Eye (tissue), 1 donor: ENCODE measurements at places on chromosomes 2 and 18.
A peak's percentile ranks its signal among the peaks of the same experiment; 100 is the strongest.

DNA sequence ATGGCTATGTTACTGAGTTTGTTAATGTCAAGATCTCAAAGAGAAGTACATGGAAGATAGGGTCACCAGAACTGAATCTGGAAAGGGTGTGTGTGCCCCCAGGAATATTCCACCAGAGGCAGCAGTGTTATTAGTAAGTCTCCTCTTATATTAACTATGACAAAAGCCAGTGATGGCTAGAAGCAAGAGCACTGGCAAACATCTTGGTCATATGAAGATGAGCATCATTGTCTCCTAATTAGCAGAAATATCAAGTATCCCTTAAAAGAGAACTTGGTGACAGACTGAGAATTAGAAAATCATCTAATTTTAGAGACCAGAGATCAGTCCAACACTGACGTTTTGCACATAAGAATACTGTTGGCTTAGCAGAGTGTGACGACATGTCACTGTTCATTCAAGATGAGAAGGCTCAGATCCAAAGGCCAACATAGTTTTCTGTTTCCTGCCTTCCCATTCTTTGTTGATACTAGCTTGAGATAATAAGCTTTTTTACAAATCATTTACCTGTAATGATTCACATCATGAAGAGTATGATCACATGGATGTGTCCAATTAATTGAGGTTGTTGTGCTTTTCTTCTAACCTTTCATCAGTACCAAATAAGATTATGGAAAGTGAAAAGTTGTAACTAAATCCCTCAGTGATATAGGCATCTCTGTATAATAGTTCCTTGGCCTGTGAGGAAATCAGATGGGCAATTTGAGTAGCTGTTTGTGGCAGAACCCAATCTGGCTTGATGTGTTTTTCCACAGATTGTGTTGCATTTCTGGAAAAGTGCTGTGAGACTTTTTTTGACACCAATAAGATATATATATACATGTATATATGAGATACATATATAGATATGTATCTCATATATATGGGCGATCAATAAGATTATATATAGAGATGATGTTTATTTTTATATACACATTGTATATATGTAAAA is 44.5 kb downstream of the MAPRE2 start:
- no peak for DNase-seq

DNA sequence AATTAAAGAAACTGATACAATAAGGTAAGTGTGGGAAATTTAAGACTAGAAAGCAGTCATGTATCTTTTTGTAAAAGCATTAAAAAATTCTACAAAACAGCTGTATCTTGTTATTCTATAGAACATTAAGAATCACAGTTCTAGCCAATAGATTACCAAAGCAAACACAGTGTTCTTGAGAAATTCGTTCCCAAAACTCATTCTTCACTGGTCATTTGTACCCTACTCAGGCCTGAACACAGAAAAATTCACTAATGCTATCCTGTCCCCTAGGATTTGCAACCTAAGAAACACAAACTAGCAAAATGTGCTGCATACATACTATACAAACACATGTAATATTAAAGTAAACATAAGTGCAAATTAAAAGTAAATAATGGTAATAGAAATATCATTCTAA is 29.1 kb downstream of the ERMN start:
- DNase-seq = no peak

GRCh38 chr2:141195087-141195486 is 935.7 kb downstream of the LRP1B start:
- no peak for DNase-seq

DNA sequence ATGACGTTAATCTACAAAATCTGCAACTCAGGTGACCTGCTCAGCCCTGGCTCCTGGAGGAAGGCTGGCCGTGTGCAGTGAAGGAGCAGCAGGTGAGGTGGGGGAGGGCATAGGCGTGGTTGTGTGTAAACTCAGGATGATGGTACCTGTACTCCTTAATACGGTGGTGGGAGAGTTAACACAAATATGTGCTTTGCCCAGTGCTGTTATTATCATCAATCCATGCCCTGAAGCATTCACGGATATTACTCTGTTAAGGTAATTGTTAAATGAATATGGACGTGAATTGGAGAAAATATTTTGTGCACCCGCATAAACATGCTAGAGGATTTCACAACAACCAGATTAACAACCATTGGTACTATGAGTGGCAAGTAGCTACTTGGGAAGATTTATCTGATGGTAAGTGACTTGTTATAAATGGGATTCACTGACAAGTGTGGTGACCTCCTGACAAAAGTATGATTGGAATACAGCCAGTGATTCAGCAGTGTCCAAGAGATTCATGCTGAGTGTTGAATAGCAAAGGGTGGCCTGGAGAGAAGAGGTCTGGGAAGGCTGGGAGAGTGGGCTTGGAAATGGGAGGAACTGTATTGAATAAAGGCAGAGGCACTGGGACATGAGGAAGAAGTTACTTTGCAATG is 194.1 kb downstream of the TPGS2 start:
- no peak for DNase-seq

GRCh38 chr18:38709122-38709521 is 1143.5 kb upstream of the CELF4 start:
- DNase-seq = no peak

DNA sequence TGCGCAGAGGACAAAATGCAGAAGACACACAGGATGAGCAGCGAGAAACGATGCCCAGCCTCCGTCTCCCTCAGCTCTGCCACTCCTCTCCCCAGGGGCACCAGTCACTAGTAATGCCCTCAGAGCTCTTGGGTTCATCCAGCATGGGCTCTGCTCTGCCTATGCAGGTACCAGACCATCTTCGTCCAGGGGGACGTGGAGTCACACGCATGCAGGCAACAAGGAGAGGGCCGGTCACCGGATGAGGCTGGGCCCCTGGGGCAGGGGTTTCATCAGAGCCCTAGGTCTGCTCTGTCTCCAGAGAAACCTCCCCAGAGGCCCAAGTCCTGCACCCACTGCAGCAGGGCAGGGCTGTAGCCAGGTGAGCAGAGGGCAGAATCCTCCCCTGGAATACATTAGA is 23.9 kb downstream of the RAB31 start:
- no peak for DNase-seq

- DNase-seq = no peak
These were observed 191.8 kb downstream of the IKZF2 start for GRCh38 chr2:212959471-212960117.

- peak; percentile 69 for DNase-seq
These were observed 16.7 kb upstream of the ADI1 start for GRCh38 chr2:3535794-3536681.

GRCh38 chr2:71462056-71462605 is 8.8 kb downstream of the DYSF start:
- no peak for DNase-seq

GRCh38 chr2:54329482-54330161 is 73.6 kb upstream of the TSPYL6 start:
- no peak for DNase-seq

- no peak for DNase-seq
These were observed 102.0 kb upstream of the LRATD1 start for GRCh38 chr2:14530506-14530905.

DNA sequence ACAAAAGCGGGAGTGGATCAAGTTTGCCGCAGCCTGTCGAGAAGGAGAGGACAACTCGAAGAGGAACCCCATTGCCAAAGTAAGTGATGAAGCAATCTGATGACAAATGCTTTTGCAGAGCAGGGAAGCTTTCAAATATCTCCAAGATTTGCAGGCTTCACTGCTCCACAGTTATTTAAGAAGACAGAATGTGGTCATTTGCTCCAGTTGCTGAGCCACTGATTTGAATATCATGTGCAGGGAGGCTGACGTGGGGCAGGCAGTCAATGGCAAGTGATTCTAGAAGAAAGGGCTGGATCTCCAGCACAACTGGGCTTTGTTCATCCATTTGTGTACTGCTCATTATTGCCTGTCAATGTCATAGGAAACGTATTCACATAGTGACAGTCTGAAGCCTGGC is 10.2 kb downstream of the DSG4 start:
- DNase-seq = peak; percentile 79

DNA sequence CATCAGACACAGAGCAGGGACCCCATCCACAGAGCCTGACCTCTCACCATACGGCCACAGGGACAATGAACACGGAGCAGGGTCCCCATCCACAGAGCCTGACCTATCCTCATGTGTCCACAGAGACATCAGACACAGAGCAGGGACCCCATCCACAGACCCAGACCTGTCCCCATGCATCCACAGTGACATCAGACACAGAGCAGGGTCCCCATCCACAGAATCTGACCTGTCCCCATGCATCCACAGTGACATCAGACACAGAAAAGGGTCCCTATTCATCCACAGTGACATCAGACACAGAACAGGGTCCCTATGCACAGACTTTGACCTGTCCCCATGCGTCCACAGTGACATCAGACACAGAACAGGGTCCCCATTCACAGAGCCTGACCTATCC is 325.1 kb upstream of the RAB6C start:
- no peak for DNase-seq

DNA sequence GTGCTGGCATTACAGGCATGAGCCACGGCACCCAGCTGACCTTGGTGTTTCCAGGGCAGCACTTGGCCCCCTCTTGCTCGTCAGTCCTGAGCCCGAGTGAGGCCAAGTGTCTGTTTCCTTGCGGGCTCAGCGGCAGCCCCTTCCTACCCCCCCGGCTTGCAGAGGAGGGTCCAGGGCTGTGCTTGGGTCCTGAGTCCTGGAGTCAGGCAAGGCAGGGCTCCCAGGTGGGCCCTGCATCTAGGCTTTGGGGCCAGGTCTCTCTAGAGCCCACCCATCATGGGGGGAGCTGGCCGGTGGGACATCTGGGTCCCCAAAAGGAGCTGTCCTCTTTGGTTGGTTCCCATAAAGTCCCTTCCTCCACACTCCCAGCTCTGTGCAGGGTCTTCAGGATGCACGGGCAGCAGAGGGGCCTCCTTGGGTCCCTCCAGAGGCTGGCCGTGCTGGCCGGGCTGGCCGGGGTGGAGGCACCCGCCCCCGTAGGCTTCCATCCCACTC is 63.7 kb upstream of the HPCAL1 start:
- DNase-seq = no peak

GRCh38 chr2:231344851-231345250 is 50.7 kb upstream of the B3GNT7 start:
- no peak for DNase-seq

GRCh38 chr2:216408426-216409290 is 3.6 kb upstream of the SMARCAL1 start:
- DNase-seq = peak; percentile 19

DNA sequence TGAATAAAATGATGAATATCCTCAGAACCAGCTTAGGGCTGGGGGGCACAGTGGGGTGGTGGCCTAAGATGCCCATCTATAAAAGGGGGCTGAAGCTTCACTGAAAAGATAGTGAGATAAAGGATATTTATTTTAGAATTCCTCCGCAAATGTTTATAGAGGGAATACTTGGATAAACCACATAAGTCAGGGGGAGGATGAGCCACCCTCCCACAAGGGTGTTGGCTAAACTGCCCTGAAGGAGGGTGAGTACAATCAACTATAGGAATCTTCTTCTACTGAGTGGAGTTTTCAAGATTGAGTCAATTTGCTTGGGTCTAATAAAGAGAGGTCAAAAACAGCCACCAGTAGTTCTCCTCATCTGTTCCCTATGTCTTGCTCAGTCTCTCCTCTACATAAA is 114.5 kb upstream of the TANK start:
- DNase-seq = no peak

- no peak for DNase-seq
These were observed 432.3 kb downstream of the STK39 start for GRCh38 chr2:167814881-167815718.

GRCh38 chr2:48344441-48344756 is 185.6 kb upstream of the STON1 start:
- DNase-seq = no peak

GRCh38 chr2:128469875-128470274 is 151.2 kb upstream of the HS6ST1 start:
- DNase-seq = no peak

- DNase-seq = peak; percentile 54
These were observed 267.6 kb upstream of the CYP26B1 start for GRCh38 chr2:72415241-72415661.

DNA sequence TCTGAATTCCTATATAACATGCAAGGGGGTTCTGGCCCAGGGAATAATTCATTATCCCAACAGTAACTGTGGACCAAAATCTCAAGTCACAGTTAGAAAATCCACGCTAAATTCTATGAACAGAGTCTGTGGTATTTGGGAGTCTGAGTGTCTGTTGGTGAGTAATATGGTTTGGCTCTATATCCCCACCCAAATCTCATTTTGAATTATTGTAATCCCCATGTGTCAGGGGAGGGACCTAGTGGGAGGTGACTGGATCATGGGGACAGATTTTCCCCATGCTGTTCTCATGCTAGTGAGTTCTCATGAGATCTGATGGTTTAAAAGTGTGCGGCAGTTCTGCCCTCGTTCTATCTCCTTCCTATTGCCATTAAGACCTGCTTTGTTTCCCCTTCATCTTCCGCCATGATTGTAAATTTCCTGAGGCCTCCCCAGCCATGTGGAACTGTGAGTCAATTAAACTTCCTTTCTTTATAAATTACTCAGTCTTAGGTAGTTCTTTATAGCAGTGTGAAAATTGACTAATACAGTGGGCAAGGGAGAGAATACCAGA is 68.3 kb downstream of the NBAS start:
- no peak for DNase-seq

- no peak for DNase-seq
These were observed 82.7 kb downstream of the MREG start for GRCh38 chr2:215930505-215931253.

GRCh38 chr2:205687641-205687956 is 5.3 kb downstream of the NRP2 start:
- no peak for DNase-seq

DNA sequence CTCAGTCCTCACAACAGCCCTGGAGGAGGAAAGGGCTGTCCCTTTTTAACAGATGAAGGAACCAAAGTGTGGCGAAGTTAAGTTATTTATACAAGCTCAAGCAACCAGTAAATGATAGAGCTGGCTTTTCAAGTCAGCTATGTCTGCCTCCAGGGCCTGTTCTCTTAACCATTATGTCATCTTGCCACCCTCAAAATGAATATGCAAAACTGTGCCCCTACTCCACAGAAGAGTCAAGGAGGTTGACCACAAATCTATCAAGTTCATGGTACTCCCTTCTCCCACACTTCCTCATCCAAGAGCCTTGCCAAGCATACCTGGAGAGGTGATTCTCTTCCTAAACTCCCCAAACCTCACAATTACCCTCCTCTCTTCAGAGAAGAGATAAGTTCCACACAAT is 37.3 kb upstream of the CREB1 start:
- no peak for DNase-seq

DNA sequence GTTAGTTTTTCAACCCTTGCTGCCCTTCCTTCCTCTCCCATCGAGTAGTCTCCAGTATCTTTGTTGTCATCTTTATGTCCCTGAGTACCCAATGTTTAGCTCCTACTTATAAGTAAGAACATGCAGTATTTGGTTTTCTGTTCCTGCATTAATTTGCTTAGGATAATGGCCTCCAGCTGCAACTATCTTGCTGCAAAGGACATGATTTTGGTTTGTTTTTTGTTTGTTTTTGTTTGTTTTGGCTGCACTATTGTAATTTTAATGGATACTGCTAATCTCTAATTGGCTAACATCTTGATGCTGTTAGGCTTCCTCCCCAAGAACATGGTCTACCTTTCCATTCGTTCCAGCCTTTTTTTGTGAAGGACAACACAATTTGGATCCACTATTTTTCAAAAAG is 31.2 kb upstream of the HNRNPLL start:
- DNase-seq = no peak

GRCh38 chr2:55585451-55586080 is 31.9 kb downstream of the PPP4R3B start:
- no peak for DNase-seq

- DNase-seq = no peak
These were observed 176.2 kb downstream of the RDH14 start for GRCh38 chr2:18384242-18384641.

GRCh38 chr2:238169048-238169707 is 10.4 kb downstream of the ERFE start:
- no peak for DNase-seq

GRCh38 chr18:79392226-79392625 is 3.5 kb upstream of the NFATC1 start:
- no peak for DNase-seq
